ENCODE measurements at places on chromosomes 3 and 15.
A peak's percentile ranks its signal among the peaks of the same experiment; 100 is the strongest.

DNA sequence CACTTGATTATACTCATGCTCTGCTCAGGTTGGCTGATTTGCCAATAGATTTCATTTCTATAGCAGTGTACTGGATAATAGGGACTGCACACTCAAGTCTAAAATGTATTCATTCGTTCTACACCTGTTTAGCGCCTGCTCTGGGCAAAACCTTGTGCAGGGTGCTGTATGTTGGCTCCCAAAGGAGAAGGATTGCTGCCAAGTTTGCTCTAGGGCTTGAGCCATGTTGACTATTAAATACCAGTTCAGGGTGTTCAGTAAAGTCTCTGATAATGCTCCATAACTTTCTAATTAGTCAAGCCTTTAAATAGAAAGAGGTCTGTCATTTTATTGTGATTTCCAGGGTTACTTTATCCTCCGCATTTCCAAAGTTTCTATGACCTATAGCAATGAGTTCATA lies 470.2 kb downstream of the MAGI1 start:
- no peak for DNase-seq

DNA sequence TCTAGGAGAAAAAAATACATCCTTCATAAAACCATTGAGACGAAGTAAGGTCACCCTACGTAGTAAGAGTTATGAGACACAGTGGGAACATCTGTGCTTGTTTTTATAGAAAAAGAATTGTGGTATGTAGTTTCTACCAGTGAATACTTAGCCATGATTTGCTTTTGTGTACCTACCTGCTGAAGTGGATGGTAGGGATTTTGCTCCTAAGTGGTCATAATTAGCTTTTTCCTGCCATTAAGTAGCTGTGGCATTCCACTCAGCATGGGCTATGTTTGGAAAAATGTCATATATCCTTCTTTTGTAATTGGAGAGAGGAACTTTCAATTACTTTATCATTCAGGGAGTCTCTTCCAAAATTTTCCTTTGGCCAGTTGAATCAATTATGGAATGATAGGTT lies 63.7 kb downstream of the CHD2 start:
- no peak for DNase-seq

DNA sequence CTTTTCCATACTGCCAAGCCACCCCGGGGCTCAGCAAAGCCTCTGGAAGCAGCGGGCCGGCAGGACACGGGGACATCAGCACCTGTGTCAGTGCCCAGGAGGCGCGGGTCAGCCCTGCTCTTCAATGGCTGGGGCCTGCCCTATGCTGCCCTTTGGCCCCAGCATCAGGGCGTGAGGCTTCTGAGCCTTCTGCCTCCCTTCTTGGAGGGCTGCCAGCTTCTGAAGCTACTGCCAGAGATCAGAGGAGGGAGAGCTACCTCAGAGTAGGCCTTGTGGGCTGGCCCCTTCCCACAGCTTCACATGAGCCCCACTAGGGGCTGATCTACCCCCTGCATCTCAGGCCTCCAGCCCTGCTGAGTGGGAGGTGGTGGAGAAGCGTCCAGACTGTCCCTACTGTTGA lies 13.0 kb upstream of the TMEM115 start:
- DNase-seq: no peak

DNA sequence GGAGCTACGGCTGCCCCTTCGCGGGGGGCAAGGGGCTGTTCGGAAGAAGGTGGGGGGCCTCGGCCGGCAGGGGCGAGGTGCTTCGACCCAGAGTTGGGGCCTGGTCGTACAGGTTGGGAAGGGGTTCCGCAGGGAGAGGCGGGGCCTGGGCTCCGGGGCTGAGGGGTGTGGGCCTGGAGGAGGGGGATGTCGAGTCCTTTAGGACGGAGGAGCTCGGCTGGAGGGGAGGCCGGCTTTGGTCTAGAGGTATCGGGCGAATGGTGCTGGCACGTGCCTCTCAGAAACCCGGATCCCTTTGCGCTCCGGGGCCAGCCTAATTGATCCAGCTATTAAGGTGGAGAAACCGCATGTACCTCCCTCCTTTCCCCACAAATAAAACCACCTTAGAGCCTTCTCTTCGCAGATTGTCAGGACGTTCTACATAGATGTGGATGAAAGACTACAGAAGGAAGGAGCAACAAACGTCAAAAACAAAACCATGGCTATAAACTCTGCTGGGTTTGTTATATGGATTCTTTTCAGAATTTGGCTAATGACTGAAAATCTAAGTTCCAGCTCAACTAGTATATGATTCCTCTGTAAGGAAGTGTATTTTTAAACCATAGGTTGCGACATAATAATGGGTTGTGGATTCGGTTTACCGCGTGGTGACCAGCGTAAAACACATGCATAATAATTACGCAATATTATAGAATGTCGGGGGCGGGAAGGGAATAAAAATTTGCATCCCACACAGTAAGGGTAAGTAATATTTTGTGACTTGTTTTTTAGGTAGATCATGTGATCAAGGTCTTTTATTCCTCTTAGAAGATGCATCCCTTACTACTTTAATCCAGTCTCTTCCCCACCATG lies 644 bp upstream of the NGLY1 start:
- peak; percentile 28 for DNase-seq

DNA sequence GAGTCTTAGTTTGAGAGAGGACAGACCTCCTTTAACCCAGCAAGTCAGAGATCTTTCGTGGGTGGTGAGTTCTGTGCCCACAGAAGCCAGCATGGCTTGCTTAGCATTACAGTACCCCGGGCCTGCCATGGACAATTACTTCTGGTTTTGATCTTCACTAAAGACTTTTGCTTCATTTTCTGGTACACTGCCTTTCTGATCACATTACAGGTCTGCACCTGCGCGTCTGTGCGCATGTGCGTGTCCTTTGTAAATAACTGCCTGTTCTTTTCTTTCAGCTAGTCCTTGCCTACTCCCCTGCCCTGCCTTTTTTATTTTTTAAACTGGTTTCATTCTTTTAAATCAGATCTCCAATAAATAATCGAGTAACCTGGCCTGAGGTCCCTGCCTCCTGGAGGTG lies 57.1 kb upstream of the CMTM8 start:
- DNase-seq: no peak

DNA sequence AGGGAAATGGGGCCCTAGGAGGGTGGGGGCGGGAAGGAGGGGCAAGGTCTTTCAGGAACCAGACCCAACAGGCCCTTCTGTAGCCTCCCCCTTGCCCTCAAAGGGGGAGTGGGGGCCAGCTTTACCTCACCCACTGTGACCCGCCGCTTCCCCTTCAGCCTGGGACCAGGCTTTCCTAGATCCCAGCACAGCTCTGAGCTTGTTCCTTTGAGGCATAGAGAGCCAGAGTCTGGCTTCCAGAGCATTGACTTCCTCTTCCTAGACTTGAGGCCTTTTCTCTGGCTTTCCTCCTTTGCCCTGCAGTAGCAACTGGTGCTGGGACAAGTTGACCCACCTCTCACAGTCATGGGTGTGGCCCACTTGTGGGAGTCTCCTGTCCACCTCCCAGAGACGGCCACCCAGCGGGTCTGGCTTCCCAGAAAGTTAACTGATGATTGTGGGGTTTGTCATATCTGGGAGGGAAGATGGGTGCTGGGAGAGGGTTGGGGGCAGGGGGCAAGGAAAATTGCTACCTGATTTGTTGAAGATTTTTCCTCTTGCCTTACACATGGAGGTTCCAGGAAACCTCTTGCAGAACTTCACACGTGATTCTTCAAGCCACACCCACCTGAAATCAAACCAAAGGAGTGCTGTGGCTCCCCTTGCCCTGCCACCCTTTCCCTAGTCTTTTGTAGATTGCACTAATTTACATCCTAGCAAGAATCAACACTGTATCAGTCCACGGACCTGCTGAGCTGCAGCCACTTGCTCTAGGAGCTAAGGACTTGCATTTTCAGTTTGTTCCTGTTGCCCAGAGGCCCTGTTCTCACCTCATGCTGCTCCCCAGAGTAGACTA lies 4.1 kb upstream of the CHST14 start:
- no peak for DNase-seq

Data from left renal cortex interstitium (tissue), 4 donors.